ENCODE measurements at places on chromosomes 6 and 20.

GRCh38 chr20:58023781-58024180 is 204.7 kb downstream of the ANKRD60 start:
- no peak for DNase-seq

DNA sequence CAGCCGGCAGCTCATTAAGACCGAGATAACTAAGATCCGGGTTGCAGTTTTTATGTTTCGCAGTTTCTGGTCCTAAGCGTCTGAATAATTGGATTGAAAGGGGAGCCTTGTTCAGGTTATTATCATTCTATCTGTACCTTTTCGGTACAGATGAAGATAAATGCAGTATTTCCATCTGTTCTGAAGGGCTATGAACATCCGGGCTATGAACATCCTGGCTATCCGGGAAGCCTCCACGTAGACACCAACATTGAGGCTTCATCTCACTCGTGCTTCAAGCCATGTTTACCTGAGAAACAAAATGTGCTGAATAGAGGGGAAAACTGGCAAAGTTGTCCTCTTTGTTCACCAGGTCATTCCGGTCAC is 399 bp upstream of the REPS1 start:
- no peak for DNase-seq

- no peak for DNase-seq
Observed at GRCh38 chr6:11350294-11350693, 117.8 kb upstream of the NEDD9 start.

GRCh38 chr20:25230166-25230831 is 17.6 kb upstream of the PYGB start:
- no peak for DNase-seq

Data from G401 (cell line).